ENCODE measurements at places on chromosomes 2 and 18.
A peak's percentile ranks its signal among the peaks of the same experiment; 100 is the strongest.

DNA sequence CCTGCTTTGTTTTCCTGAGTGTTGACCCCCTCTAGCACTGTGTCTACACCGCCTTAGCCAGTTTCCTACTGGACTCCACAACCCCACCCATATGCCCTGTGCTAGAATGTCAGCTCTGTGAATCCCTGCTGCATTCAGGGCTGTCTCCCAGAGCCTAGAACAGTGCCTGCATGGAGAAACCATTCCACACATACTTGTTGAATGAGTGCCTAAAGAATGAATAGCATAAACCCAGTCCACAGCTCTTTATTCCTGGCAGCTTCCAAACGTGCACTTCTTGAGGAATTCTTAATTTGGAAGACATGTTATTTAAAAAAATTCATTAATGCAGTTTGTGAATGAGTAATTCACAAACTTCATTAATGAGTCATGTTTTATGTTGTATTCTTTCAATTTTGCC lies 6.5 kb upstream of the NAPG start:
- DNase-seq: no peak

GRCh38 chr2:96903318-96903717 lies 33.4 kb upstream of the SEMA4C start:
- no peak for DNase-seq

GRCh38 chr2:238667008-238667407 lies 180.9 kb upstream of the TWIST2 start:
- DNase-seq: no peak

DNA sequence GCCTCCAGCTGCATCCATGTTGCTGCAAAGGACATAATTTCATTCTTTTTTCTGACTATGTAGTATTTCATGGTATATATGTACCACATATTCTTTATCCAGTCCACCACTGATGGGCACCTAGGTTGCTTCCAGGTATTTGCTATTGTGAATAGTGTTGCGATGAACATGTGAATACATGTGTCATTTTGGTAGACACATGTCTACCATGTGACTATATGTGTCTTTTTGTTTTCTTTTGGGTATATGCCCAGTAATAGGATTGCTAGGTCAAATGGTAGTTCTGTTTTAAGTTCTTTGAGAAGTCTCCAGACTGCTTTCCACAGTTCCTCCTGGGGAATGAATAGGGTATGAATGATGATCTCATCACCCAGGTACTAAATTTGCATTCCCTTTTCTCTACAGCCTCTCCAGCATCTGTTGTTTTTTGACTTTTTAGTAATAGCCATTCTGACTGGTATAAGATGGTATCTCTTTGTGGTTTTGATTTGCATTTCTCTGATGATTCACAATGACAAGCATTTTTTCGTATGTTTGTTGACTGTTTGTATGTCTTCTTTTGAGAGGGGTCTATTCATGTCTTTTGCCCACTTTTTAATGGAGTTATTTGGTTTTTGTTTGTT lies 35.6 kb upstream of the FEZ2 start:
- DNase-seq: no peak

DNA sequence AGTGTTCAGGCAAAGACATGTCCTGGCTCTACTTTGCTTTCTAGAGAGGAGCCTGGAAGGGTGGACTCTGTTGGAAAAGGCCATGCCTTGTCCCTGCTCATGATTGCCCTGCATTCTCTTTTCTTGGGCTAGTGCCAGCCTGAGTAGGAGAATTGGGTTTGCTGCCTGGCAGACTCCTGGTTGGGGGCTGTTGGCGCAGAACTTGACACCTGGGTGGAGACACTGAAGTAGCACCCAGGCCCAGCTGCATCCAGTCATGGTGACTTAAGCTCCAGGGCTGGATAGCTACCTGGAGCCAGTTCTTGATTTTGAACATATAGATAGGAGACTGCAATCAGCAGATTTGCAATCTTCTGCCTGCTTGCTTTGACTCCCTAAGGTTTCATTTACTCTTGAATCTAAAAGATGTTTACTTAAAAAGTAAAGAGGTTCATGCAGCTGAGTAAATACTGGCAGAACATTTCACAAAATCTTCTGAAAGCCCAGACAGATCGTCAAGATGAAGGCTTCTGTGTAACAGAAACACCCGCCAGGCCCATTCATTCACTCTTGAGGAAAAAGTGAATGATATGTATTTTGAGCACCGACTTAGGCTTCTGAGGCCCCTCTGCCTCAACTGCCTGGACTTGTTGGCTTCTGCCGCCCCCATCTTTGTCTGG lies 38.0 kb upstream of the YWHAQ start:
- no peak for DNase-seq

GRCh38 chr2:84442888-84443287 lies 16.2 kb downstream of the SUCLG1 start:
- no peak for DNase-seq

- no peak for DNase-seq
Observed at GRCh38 chr2:208407667-208408066, 1.1 kb downstream of the PTH2R start.

DNA sequence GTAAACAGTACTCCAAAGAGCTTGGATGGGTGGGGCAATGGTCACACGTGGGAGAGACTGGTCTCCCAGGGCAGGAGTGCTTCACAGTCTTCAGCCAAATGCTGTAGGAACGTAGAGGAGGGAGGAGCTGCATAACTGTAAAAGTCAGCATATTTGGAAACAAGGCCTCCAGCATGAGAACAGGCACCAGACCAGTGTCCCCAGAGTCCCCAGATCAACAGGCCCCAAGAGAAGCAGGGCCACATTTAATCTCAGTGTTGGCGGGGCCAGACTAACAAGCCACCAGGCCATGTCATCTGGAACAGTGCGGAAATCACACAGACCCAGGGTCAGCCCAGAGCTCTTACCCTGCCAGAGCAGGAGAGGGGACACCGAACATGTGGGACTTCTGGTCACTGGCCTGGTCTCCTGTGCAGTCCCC lies 63.2 kb downstream of the ADCY3 start:
- DNase-seq: no peak

- DNase-seq: no peak
Observed at GRCh38 chr2:2681711-2682251, 350.7 kb upstream of the MYT1L start.

GRCh38 chr2:64201151-64201550 lies 56.9 kb upstream of the PELI1 start:
- DNase-seq: no peak

GRCh38 chr2:240884221-240884620 lies 11.7 kb downstream of the MAB21L4 start:
- DNase-seq: no peak

DNA sequence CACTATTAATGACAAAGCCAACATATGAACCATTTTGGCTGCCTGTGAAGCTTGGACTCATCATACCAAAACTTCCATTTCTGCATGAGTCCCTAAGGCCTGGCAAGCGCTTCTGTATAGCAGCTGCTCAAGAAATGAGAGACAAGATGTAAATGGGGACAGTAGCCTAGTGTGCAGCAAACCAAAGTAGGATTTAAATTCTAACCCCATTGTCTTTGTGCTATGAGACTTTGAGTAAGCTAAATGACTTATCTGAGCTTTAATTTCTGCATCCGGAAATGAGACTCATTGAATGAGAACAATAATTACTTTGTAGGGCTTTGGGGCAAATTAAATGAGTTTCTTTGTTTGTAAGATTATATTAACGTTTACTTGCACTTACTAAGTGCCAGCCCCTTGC lies 536.4 kb upstream of the CDH7 start:
- no peak for DNase-seq

- peak; percentile 66 for DNase-seq
Observed at GRCh38 chr2:64359892-64360657, 93.9 kb upstream of the LGALSL start.

GRCh38 chr2:141943918-141944317 lies 186.9 kb downstream of the LRP1B start:
- DNase-seq: no peak

DNA sequence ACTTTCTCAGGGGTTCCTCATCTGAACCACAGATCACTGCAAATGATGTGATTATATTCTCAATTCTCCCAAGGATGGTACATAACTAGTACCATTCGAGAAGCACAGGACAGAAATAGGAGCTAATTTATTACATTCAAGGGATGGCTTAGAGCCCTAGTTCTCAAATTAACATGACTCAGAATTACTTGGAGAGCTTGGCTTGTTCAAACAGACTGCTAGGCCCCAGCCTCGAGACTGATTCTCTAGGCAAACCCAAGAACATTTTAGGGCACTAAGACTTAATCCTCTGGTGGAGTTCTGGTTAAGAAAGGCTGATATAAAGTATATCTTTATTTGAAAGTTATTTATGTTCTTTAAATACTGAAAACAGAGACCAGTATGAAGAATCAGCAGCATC lies 35.8 kb downstream of the HIBCH start:
- DNase-seq: no peak

GRCh38 chr2:59996855-59997254 lies 556.6 kb downstream of the BCL11A start:
- no peak for DNase-seq

- no peak for DNase-seq
Observed at GRCh38 chr2:159938395-159938794, 124.0 kb downstream of the PLA2R1 start.

DNA sequence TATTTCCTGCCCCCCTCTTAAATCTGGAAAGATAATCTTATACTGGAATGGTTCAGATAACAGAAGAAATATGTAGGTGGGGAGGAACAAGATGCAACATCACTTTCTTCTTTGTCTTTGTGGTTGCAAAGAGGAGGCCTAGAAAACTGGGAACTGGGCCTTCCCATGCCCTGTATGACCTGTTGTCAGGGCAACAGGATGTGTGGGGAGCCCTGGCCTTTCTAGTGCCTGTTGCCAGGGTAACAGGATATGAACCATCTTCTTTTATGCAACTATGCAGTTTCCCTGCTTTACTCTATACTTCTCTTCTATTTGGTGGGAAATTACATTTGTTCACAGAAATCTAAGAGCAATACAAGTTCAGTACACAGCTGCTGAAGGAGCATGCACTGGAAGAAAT lies 79.8 kb upstream of the PDE1A start:
- DNase-seq: no peak

GRCh38 chr2:207530160-207531031 lies 634 bp downstream of the CREB1 start:
- peak; percentile 36 for DNase-seq

- DNase-seq: no peak
Observed at GRCh38 chr2:67050622-67051021, 346.5 kb upstream of the ETAA1 start.

GRCh38 chr2:7882296-7882695 lies 799.6 kb upstream of the ID2 start:
- no peak for DNase-seq

Data from activated T-cell treated with anti-CD3 and anti-CD28 coated beads for 48 hours (primary cell).